NCI-H2107 (cell line): ENCODE measurements at places on chromosomes 12 and 14.

- DNase-seq = no peak
These were observed 259.7 kb downstream of the AACS start for GRCh38 chr12:125324861-125325490.

- DNase-seq = no peak
These were observed 40.7 kb downstream of the ELK3 start for GRCh38 chr12:96234591-96235483.

DNA sequence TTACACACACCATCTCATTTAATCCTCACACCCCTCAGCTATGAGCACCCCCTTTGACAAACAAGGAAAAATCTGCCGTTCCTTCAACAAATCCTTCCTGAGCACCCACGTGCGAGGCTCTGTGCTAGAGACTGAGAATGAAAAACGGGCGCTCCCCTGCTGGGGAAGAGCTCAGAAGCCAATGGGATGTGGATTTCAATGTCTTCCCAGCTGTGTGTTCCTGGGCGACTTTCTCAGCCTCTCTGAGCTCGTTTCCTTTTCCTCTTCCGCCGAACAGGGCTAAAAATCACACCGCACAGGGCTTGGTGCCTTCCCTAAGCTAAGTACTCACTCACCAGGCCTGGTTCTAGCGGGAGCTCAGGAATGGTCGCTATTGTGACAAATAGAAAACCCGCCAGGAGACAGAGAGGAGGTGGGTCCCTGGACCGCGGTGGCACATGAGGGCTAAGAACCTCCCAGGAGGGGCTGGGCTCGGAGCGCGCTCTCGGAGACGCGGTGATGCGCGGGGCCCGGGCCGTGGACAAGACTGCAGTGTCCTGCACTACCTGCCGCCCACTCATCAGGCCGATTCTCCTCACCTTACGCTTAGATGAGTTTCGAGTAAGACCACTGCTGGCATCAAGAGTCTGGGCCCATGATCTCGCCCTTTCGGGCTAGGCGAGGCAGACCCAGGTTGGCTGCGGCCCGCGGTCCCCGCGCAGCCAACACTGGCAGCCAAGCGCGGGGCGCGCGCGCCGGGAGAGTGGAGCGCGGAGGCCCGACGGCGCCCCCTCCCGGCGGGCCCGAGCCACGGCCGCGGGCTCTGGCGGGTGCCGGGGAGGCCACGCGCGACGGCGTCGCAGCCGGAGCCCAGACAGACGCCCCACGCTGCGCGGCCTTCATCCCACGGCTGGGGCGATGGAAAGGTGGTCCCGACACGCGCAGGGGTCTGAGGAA, 17.0 kb downstream of the ZDHHC22 start:
- no peak for DNase-seq

- no peak for DNase-seq
These were observed 255.8 kb upstream of the HMGA2 start for GRCh38 chr12:65568517-65568916.

- DNase-seq = no peak
These were observed 469.6 kb downstream of the RGS6 start for GRCh38 chr14:72401632-72402376.

GRCh38 chr14:54894995-54895394, 7.6 kb downstream of the GCH1 start:
- DNase-seq = no peak

DNA sequence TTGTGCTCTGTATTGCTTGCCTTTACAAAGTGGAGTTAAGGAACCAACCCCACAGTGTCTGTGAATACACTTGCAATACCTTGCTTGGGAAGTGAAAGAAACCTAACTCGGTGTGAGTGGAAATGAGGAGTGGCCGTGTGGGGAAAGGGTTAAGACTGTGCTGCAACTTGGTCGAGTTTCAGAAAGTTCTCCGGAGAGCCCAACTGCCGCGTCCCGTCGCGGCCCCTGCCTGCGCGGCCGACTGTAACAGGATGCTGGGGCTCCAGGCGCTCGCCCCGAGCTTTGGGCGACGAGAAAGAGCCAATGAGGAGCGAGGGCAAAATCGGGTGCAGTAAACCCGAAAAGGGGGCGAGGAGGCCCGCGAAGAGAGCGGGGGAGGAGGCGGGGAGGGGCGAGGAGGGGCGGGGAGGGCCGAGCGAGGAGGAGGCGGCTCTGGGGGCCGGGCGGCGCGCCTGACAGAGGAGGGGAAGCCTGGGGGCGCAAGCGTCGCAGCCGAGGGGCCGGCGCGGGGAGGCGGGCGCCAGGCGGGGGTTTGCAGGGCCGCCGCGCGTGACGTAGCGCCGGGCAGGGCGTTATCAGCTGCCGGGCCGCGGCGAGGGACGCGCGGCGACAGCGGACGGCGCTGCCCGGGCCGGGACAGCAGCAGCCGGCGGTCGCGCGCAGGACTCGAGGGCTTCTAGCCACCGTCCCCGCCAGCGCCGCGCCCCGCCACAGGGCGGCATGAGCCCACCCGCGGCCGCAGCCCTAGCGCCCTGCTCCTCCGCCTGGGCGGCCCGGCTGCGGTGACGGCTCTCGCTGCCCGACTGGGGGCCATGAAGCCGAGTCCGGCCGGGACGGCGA, at the start of gene DACT1:
TSS of gene DACT1 (plus strand) at position 572 of the 840 bp plus-strand sequence. CDS start at position 813, 241 bp downstream.
- DNase-seq = no peak

GRCh38 chr14:53620890-53621289, 335.7 kb downstream of the BMP4 start:
- DNase-seq = no peak

- no peak for DNase-seq
These were observed 117.3 kb upstream of the OVCH1 start for GRCh38 chr12:29614694-29615325.

DNA sequence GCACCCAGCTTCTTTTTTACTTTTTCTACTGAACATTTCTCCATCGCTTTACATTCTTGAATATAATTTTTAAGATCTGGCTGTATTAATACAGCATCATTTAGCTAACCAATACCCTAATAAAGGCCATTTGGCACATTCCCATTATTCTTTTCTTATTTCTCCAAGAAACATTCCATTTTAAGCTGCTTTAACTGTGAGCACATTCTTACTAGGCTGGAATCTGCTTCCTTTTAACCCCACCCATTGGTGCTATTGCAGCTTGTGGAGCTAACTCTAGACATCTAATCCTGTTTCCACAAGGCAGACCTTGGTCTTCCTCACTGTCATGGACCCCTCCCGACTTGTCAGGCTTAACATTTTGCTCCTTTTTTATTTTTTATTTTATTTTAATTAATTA, 15.2 kb downstream of the CALM1 start:
- no peak for DNase-seq

- DNase-seq = no peak
These were observed 704.2 kb upstream of the TMEM132C start for GRCh38 chr12:127562816-127563215.

DNA sequence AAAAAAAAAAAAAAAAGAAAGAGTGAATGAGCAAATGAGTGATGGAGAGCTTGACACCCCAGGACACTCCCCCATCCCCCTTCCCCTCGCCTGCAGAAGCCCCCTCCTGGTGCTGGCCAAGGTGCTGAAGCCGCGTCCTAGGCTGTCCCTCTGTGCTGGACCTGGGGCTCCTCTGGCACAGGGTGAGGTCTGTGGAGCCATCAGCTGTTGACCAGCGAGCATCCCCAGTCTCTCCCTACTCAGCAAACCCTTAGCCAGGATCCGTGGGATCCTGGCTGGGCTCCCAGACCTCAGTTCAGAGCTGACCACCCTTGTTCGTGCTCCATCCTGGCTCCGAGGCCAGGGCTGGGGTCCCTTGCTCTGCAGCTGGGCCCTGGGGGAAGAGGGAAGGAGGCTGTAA, 5.4 kb upstream of the KIF26A start:
- DNase-seq = no peak

DNA sequence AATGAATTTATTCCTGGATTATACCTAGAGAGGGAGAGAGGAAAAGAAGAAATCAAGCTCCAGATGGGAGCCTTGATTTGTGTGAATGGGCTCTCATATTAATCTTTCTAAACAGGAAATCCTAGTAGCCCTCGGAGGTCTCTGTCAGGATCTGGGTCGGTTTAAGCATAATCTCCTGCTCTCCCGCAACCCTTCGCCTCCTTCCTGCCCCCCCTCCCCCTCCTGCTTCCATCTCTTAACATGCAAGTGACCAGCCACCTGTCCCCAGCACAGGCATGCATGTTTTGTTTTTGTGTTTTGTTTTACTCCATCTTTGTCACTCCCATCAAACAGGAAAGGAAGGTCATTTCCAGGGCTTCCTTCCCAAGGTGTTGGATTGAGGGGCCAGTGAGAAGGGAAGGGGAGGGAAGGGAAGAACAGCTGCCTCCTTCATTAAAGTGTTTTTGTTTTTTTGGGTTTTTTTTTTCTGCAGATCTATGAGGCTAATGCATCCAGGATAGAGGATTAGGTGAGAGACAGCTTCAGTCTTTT, 4.8 kb upstream of the KCNA5 start:
- DNase-seq = no peak

DNA sequence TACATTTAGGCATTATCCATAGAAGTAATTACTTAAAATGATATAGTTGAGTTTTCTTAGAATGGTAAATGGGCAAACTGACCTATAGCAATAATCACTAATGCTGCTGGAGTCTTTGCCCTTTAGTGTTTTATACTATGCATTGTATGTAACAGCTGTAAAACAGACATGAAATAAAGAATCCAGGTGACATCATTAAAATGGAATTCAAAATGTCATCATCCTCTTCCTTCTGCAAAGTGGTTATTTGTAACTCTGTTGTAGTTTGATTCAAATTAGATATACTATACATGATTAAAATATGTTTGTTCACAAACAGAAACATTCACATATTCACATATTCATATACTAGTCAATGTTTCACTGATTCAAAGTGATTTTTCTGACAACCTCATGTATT, 598.8 kb downstream of the SLC16A7 start:
- no peak for DNase-seq

GRCh38 chr14:90518941-90519256, 122.1 kb downstream of the CALM1 start:
- DNase-seq = no peak

GRCh38 chr14:34038358-34039057, 87.6 kb upstream of the EGLN3 start:
- DNase-seq = no peak

GRCh38 chr14:72605921-72606220, 288.0 kb downstream of the DPF3 start:
- no peak for DNase-seq

DNA sequence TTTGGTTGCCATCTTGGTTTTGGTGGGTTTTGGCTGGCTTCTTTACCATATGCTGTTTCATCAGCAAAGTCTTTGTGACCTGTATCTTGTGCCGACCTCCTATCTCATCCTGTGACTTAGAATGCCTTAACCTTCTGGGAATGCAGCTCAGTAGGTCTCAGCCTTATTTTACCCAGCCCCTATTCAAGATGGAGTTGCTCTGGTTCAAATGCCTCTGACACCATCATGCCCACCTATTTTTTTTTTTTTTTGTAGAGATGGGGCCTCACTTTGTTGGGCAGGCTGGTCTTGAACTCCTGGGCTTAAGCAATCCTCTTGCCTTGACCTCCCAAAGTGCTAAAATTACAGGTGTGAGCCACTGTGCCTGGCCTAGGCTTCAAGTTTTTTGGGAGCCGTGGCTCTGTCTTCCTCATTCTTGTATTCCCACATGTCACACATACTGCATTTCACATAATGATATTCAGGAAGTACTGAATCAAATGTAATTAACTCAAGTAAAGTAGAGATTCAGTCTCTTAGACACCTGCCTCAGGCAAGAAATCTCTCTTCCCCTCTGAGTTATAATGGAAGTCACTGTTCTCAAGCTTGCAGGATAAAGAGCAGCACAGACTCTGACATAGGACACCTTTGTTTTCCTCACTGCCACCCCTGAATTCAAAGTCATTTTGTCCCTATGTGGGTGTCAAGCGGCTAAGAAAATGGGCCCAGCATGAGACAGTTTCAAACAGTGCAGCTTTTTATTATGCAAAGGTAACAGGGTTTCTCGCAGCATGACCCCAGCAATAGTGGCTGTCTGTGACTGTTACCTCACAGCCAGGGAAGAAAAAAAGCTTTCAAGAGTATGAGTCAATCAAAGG, 159.0 kb downstream of the PTPN11 start:
- peak; percentile 60 for DNase-seq

DNA sequence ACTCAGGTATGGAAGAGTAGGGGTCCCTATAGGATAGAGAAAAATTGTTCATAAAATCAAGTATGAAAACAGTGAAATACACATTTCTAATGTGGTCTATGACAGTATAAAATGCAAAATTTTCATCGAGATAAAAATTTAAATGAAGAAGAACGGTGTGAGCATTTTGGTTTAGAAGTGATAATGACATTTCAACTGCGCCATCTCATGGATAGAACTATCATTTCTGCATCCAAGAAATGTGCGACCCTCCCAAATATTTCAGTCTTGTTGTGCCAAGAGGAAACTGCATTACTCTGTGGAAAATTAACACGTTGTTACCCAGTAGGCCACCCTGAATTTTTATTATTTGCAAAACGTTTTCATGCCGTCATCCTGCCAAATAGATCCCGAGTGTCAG, 108.8 kb downstream of the CRACR2A start:
- no peak for DNase-seq

DNA sequence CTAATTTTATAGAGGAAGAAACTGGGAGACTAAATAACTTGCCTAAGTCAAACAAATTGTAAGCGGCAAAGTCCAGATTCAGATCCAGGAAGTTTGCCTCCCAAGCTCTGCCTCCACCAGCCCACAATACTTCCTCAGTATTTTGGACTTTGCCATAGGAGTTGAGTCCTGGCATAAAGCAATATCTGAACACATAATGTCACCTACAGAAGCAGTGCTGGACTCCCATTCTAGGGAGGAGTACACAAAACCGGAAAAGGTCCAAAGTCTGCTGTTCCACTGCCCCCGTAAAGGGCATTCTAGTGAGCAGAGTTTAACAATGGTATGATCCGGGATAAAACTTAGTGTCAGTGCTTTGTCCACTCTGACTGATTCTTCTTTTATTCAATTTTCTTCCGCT, 340.5 kb downstream of the FUT8 start:
- no peak for DNase-seq

- DNase-seq = no peak
These were observed 1673.9 kb upstream of the SEL1L start for GRCh38 chr14:83207550-83207949.

GRCh38 chr14:60862283-60862682, 118.6 kb downstream of the TRMT5 start:
- no peak for DNase-seq

GRCh38 chr12:75883241-75883640, 148.3 kb downstream of the PHLDA1 start:
- DNase-seq = no peak

DNA sequence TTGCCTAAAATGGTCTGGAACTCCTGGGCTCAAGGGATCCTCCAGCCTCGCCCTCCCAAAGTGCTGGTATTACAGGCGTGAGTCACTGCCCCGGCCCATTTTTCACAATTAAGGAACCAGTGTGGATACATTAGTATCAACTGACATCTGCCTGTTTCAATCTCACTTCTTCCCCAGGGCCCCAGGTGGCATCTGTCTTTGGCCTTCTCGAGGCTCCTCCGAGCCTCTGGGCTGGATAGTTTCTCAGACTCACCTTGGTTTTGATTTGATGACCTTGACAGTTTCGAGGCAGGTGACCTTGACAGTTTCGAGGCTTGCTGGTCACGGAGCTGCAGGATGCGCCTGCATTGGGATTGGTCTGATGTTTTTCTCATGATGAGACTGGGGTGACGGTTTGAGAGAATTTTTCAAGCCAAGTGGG, 41.0 kb upstream of the NCOR2 start:
- DNase-seq = no peak

- no peak for DNase-seq
These were observed 9.9 kb downstream of the AHSA1 start for GRCh38 chr14:77467801-77468200.

GRCh38 chr14:61461808-61462275, 140.5 kb downstream of the PRKCH start:
- DNase-seq = peak; percentile 76
